ENCODE measurements at places on chromosomes 2 and 18. TPM values are rescaled to one million over a fixed set of nuclear protein-coding genes. Genes with fewer than 3 reads are reported as not detected.

DNAJC5G gene
- total RNA-seq: not detected

RUFY4 gene
- not detected for total RNA-seq

RIF1 gene
- total RNA-seq: 25.4 TPM

CETN1 gene
- not detected for total RNA-seq

OXER1 gene
- total RNA-seq: not detected

CTNNA2 gene
- 0.22 TPM for total RNA-seq

RALB gene
- 76.8 TPM for total RNA-seq

SLC5A6 gene
- total RNA-seq: 82.2 TPM

GALNT5 gene
- 3.2 TPM for total RNA-seq

SPATA3 gene
- not detected for total RNA-seq

Measured in A549 treated with DMSO at 1 μM for 4 hours (cell line).